ENCODE measurements at places on chromosomes 4 and X. TPM values are rescaled to one million over a fixed set of nuclear protein-coding genes. Genes with fewer than 3 reads are reported as not detected.

- DNase-seq = no peak
- H3K27me3 ChIP-seq = no peaks in the 10 kb centered on the region
- H3K27ac ChIP-seq = no peak overlapping the region
- peaks cover 31% of the 10 kb centered on the region for H3K36me3 ChIP-seq
- no peaks in the 10 kb centered on the region for H3K4me1 ChIP-seq
- H3K4me3 ChIP-seq = no peak overlapping the region
Measured at GRCh38 chr4:169131556-169132208, 121.6 kb upstream of the CBR4 start.

DNA sequence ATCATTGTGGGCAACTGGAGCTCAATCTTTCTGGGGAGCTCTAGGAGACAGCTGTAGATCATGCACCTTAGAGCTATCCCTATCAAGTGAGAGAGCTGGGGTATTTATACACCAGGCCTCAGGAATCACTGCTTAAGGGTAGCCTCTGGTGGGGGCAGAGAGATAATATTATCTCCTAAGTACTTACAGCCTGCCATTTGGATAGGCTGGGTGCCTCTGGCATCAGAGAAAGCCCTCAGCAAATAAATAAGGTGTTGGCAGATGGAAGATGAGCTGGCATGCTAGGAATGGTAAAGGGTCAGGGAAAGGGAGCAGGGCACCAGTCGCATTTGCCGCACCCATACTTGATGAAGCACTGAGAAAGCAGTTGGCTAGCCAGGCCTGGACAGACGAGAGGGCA lies 75.9 kb downstream of the HCCS start:
- no peak for DNase-seq
- no peak overlapping the region for H3K4me3 ChIP-seq
- 0 out of 2 replicates have a peak, but pooled peaks cover 2% of the 10 kb centered on the region for H3K36me3 ChIP-seq
- H3K27me3 ChIP-seq = no peaks in the 10 kb centered on the region
- H3K4me1 ChIP-seq = no peaks in the 10 kb centered on the region

DNA sequence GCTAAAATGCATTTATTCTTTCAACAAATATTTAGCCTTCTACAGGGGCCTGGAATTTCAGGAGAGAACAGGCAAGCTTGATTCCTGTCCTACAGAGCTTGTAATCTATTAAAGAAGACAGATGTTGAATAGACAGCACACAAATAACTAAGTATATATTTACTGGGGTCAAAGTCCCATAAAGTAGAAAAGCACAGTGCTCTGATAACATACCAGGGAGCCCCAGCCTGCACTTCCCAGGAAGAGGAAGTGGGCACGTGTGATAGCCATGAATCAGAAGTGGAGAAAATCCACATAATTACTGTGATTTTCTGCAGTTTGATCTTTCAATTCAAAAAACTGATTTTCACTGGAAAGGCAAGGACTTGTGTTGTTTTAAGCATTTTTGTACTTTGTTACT lies 129.1 kb downstream of the EGF start:
- H3K4me3 ChIP-seq = no peak overlapping the region
- no peaks in the 10 kb centered on the region for H3K36me3 ChIP-seq
- no peaks in the 10 kb centered on the region for H3K27me3 ChIP-seq
- no peak for DNase-seq
- no peak overlapping the region for H3K27ac ChIP-seq
- no peaks in the 10 kb centered on the region for H3K4me1 ChIP-seq

DNA sequence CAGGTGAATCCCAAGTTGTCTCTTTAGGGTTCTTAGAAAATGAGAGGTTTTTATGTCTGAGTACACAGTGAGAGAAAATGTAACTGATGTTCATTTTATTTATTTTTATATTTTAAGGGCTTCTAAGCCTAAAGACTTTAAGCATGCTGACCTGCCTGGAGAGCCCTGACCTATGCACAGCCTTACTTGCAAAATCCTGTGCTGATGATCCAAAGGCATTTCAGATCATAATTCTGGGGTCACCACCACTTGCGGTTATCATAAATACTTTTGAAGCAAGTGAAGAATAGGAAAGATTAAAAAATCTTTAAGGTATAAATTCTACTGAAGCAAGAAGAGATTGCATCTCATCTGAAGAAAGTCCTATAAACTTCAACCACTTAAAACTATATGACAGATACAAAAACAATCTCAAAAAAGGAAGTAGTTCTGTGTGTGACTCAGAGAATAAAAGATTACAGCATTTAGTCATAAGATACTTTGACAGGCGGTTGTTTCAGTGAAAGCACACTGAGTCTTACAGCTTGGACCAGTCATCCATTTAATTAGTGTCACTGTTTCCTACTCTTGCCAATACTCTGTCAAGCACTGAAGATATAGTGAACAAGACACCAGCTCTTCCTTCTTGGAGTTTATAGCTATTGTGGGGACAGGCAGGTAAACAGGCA lies 245.2 kb upstream of the DIPK2B start:
- H3K27ac ChIP-seq = no peak overlapping the region
- no peaks in the 10 kb centered on the region for H3K4me1 ChIP-seq
- no peaks in the 10 kb centered on the region for H3K27me3 ChIP-seq
- no peak for DNase-seq
- no peak overlapping the region for H3K4me3 ChIP-seq

DNA sequence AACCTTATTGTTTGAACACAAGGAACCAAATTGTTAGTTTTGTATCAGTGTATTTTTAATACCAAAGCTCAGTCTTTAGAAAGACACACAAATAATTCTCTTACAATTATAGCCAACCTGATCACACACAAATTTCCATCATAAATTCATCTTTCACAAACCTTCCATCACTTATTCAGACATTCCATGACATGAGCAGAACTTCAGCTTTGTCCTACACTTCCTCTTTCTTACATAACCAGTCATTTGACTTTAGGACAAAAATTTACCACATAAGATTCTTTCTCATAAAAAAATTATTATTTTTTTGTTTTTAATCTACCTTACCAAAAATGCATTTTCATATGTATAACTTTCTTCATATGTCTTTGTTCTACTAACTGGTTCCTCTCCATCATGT lies 312.2 kb downstream of the GALNTL6 start:
- no peaks in the 10 kb centered on the region for H3K27me3 ChIP-seq
- H3K27ac ChIP-seq = no peak overlapping the region
- no peak for DNase-seq
- no peak overlapping the region for H3K4me3 ChIP-seq

DNA sequence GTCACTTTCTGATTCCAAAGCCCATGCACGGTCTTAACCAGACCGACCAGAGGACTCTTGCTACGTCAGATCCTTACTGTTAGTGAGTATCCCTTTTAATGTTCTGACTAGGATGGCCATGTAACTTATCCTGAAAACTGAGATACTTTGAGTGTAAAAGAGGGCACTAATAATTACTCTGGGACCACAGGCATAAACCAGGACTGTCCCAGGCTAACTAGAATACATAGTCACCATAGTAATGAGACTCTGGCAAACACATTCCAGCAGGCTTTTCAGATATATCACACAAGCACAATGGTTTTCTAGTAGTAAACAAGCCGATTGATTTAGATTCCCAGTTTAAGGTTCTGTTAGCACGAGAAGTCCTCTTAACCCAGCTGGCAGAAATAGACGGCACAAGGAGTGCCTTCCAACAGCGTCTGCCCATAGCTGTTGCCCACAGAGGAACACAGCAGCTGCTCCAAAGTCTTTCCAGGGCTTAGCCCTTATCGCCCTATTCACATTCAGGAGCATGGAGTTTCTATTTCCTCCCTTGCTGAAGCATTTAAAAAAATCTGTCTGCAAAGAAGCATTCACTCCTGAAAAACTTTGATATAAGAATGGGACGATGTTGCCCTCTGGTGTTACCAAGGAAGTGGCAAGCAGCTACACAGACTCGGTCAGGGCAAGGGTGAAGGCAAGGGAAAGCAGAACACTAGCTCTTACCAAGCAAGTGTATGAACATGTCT lies 92.4 kb downstream of the CXCL13 start:
- no peaks in the 10 kb centered on the region for H3K27me3 ChIP-seq
- peaks cover 2% of the 10 kb centered on the region for H3K4me1 ChIP-seq
- no peak overlapping the region for H3K27ac ChIP-seq
- H3K36me3 ChIP-seq = no peaks in the 10 kb centered on the region

DNA sequence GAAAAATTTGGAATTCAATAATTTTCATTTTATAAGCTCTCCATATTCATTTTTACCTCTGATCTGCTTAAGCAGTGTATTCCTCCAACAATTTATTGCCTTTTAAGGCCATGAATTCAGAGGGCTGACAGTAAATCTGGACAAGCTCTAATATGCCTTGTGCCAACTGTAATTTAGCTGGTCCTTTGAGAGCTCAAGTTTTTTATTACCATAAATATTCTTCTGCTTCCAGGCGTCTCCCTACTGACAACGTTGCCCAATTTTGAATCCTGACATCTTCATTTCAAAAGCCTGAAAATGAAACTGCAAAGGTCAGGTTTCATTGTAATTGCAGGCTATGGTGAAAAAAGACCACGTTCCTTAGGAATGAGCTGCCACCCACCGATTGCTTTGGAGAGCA lies 95.8 kb upstream of the GEMIN8 start:
- H3K4me3 ChIP-seq = no peak overlapping the region
- no peaks in the 10 kb centered on the region for H3K4me1 ChIP-seq
- no peaks in the 10 kb centered on the region for H3K36me3 ChIP-seq
- no peak overlapping the region for H3K27ac ChIP-seq
- no peaks in the 10 kb centered on the region for H3K27me3 ChIP-seq

DNA sequence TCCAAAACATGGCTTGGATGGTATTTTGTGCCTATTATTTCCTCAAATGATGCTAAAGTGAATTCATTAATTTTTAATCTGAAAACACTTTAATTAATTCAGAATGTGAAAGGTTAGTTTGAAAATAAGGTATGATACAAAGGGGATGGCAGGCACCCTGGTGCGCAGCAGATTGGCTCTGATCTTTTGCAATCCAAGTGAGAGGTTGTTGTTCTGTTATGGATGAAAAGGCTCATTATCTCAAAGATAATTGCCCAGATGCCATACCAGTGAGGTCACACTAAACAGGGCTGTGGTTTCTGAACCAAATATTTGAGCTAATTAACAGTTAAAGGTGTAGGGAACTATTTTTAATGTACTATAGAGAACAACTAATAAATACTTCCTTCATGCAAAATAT lies 504.9 kb downstream of the RAPGEF2 start:
- H3K4me3 ChIP-seq = peak overlapping the region; percentile 12
- no peaks in the 10 kb centered on the region for H3K4me1 ChIP-seq
- DNase-seq = no peak
- no peaks in the 10 kb centered on the region for H3K27me3 ChIP-seq
- peaks cover 20% of the 10 kb centered on the region for H3K36me3 ChIP-seq

GRCh38 chr4:70651864-70652506 lies 14.3 kb downstream of the JCHAIN start:
- no peak overlapping the region for H3K4me3 ChIP-seq
- H3K27me3 ChIP-seq = no peaks in the 10 kb centered on the region
- no peaks in the 10 kb centered on the region for H3K4me1 ChIP-seq
- DNase-seq = peak; percentile 30
- H3K27ac ChIP-seq = no peak overlapping the region

- peaks cover 99% of the 10 kb centered on the region for H3K27me3 ChIP-seq
- H3K4me1 ChIP-seq = no peaks in the 10 kb centered on the region
- H3K27ac ChIP-seq = no peak overlapping the region
- no peaks in the 10 kb centered on the region for H3K36me3 ChIP-seq
- peak; percentile 63 for DNase-seq
Measured at GRCh38 chr4:185018834-185019455, 655 bp downstream of the HELT start.

DNA sequence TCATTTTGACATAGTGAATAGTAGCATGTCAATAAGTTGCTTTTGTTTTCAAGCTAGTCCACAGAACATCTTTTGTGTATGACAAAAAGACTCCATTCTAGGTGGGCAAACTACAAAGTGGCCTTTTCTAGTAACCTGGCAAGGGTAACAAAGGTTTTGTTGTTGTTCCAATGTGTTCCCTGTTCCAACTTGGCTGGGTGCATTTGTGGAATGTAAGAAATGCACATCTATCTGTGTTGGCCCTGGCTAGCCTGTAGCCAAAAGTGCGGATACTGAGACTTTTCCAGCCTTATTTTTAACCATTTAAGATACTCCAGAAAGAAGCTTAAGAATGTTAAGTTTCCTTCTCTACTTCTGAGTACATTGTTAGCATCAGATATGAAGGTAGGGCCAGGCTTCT lies 118.7 kb upstream of the CHRDL1 start:
- no peaks in the 10 kb centered on the region for H3K36me3 ChIP-seq
- no peaks in the 10 kb centered on the region for H3K27me3 ChIP-seq
- H3K27ac ChIP-seq = no peak overlapping the region

DNA sequence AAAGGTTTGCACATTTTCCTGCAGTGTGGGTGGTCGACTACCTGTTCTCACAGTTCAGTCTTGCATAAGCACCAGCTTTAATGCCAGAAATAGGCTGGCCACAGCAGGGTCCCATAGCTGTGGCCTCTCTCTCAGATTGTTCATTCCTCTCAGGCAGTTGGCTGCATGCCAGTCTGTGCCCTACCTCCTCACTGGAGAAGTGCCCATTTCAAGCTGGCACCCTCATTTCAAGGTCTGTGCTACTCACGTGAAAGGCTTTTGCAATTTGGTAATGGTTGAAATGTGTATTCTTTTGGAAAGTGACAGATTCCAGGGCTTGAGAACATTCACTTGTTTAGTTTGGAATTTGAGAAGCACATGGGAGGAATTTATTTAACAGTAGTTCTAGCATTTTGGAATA lies 28.9 kb upstream of the MTMR1 start:
- no peak overlapping the region for H3K27ac ChIP-seq
- peaks cover 29% of the 10 kb centered on the region for H3K36me3 ChIP-seq
- no peak overlapping the region for H3K4me3 ChIP-seq
- no peak for DNase-seq
- no peaks in the 10 kb centered on the region for H3K27me3 ChIP-seq

- no peak overlapping the region for H3K27ac ChIP-seq
- no peaks in the 10 kb centered on the region for H3K27me3 ChIP-seq
- no peaks in the 10 kb centered on the region for H3K36me3 ChIP-seq
- no peak overlapping the region for H3K4me3 ChIP-seq
- no peak for DNase-seq
Measured at GRCh38 chr4:176538217-176538925, 218.6 kb downstream of the SPCS3 start.

Gene PAGE1
- not detected for total RNA-seq

Gene AP1AR
- 24.2 TPM for total RNA-seq

Gene GAGE2A
- not detected for total RNA-seq

Gene TSPAN6
- 61.3 TPM for total RNA-seq
